ENCODE measurements at places on chromosomes 1 and 21.

DNA sequence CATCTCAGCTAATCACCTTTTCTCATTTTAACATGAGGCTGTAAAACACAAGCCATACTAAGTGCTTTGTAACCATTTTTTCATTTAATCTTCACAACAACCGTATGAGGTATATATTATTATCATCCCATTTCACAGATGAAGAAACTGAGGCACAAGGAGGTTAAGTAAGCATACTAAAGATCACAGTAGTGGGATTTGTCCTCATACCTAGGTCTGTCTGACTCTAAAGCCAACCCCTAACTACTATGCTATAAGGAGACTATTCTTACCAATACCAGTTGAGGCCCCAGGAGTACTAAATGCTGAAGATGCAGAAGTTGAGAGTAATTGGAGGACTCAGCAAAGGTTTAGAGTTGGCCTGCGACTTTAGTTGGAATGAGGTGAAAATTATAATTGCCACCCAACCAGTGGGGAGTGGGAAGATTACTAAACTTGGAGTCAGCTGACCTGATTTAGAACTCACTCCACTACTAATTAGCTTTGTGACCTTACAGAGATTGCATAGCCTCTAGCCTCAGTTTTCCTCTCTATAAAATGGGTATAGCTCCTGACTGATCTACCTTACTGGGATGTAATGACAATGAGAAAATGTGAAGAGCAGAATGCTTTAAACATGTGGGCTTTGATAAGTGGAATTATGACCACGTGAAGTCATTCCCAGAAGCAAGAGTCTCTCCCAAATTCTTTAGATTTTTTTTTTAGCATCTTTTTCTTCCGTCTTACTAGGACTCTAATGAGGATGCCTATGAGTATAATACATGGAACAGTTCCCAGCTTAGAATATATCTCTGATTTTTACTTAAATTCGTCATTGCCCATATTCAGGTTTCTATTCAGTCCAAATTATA lies 85.8 kb upstream of the IPO9 start:
- no peak for DNase-seq

DNA sequence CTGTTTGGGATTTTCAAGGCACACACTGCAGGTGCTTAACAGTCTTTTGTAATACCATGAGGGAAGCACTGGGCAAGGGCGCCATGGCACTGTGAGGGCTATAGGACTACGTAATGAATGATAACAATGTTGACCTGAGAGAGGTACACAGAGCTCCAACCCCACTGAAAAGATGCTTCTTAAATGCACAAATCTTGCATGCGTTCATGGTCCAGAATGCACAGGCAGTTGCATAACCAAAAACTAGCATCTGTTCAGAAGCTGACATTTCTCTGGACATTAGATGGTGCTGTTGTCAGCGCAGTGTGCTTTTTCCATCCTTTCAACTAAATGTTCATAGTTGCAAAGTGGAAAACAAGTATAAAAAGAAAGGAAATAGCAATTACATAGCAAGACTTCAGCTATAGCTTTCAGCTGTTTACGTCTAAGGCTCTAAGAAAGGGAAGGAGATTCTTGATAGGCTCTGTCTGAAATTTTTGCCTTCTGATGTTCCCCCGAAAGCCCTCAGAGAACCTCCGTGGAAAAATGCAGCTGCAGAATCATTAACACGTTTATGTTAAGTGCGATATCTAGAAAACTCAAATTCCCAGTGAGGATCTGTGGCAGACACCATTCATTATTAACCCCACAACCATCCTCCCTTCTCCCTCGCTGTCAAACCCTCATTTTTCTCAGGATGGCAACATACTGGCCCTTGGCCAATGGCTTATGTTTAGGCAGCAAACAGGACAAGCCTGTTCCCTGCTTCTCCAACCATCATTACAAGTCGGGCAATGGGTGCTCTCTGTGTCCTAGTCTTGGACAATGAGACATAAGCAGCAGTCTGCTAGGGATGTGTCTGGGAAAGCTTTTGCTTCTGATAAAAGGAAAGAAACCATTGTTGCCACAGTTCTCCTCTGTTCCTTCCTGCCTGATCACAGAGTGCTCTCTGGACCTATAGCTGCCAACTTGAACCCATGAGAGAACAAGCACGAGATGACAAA lies 8.2 kb upstream of the TARBP1 start:
- no peak for DNase-seq

GRCh38 chr1:61450454-61450853 lies 274.5 kb downstream of the TM2D1 start:
- no peak for DNase-seq

DNA sequence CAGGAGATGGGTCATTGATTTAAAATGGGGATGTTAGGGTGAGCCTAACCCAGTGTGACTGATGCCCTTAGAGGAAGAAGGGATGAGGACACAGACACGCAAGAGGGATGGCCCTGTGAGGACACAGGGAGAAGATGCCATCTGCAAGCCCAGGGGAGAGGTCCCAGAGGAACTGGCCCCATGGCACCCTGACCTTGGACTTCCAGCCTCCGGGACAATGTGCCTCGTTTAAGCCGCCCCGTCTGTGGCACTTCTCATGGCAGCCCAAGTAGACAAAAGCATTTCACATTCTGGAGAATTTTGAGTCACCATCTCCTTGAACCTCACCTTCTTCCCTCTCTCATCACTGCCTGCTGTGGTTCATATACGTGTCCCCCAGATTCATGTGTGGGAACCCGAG lies 20.1 kb upstream of the PCBP3 start:
- DNase-seq: no peak

DNA sequence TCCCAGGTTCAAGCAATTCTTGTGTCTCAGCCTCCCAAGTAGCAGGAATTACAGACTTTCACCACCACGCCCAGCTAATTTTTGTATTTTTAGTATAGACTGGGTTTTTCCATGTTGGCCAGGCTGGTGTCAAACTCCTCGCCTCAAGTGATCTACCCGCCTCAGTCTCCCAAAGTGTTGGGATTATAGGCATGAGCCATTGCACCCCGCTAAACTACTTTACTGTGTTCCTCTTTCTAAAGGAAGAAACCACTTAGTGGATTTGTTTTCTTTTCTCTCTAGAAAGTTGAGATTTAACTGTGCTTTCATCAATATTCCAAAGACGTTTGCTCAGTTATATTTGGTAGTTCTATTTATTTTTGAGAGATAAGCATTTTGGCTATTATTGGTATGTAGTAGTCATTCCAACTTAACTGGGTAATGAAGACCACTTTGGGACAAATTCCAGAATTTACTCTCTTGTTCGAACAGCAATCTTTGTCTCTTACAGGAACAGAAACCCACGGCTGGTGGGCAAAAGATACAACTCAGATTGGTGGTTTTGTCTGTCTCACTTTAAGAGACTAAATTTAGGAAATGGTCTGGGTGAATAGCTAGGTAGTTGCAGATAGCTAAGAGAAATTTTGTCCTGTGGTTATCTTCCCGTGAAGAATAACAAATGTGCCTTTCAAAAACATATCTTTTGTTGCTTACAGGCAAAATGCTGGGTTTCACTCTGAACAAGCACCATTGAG lies 103.5 kb upstream of the CD55 start:
- no peak for DNase-seq

GRCh38 chr1:113975211-113975895 lies 3.9 kb upstream of the OLFML3 start:
- DNase-seq: no peak

GRCh38 chr1:89276690-89277089 lies 4.0 kb upstream of the GBP5 start:
- no peak for DNase-seq

GRCh38 chr1:154325583-154326545 lies 539 bp downstream of the ATP8B2 start:
- DNase-seq: no peak

GRCh38 chr1:34603594-34603993 lies 151.3 kb upstream of the GJB5 start:
- DNase-seq: no peak

DNA sequence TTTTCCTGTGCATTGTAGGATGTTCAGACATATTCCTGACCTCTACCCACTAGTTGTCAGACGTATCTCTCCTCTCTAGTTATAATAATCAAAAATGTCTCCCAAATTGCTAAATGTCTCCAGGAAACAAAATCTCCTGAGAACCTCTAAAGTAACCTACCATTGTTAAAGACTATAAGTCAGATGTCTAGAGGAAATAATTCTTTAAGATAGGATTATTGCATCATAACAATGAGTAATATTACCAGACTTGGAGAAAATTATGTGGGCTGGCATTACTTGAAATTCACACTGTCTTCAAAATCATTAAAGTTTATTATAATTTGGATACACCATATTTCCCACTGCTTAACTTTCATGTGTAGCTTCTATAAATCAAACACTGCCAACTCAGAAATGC lies 643.0 kb upstream of the ADGRL2 start:
- DNase-seq: no peak

DNA sequence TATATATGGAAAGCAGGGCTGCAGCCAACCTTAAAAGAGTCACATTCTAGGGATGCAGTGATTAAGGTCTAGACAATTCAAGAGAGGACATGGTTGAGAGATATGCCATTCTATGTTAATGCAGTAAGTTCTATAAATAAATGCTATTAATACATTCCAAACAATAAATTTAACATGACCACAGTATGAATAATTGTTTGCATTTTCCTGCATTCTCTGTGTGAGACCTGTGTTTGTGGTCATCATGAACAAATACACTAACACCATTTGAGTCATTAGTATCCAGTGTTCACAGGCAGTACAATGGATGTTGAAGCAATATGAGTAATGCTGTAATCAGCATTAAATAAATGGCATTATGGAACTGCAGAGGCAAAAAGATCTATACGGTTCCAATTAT lies 5.5 kb upstream of the ZRANB2 start:
- no peak for DNase-seq

- no peak for DNase-seq
Observed at GRCh38 chr1:157098519-157098918, 1.1 kb downstream of the ETV3L start.
